Dorsolateral prefrontal cortex (tissue), 122 donors: ENCODE measurements at places on chromosomes 3 and 15.

- DNase-seq = no peak
These were observed 75.5 kb downstream of the TOP2B start for GRCh38 chr3:25589104-25589782.

DNA sequence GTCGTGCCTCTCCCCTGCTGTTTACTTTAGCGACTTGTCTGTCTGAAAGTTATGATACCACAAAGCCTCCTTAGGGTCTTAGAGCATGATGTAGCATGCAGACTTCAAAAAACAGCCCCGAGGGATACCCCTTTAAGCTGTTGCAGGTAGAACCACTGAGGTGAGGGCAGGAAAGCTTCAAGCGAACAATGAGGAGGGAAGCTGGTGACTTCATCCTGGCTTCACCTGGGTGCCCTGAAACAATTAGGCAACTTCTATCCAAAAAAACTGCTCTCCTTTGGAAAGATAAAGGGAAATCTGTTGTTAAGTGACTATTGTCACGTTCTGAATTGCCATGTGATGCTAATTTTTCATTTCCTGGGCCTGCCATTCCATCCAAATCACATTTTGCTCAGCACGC is 231.6 kb downstream of the SOX2 start:
- DNase-seq = no peak

- DNase-seq = no peak
These were observed 8.4 kb upstream of the ANP32A start for GRCh38 chr15:68829068-68829467.

DNA sequence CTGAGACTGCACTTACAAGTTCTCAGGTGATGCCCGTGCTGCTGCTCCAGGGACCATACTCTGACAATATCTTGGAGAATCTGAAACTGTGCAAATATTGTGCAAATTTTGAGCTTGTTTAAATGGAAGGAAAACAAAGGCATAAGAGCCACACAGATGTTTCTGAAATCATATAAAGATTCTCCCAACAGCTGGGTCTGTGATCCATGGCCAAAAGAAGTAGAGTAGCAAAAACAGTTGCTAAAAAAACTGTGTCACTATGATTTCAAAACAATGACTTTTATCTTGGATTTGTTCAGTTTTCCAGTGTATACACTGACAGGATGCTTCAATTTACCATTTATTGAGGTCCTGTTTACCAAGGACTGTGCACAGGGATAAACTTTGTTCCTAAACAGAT is 25.3 kb downstream of the NPTN start:
- DNase-seq = no peak

GRCh38 chr3:39082666-39083313 is 24.6 kb downstream of the GORASP1 start:
- DNase-seq = no peak

GRCh38 chr3:2512881-2513280 is 414.2 kb downstream of the CNTN4 start:
- no peak for DNase-seq

- no peak for DNase-seq
These were observed 7.8 kb upstream of the RHCG start for GRCh38 chr15:89504166-89504565.

GRCh38 chr3:62159709-62160092 is 213.6 kb downstream of the FEZF2 start:
- no peak for DNase-seq

DNA sequence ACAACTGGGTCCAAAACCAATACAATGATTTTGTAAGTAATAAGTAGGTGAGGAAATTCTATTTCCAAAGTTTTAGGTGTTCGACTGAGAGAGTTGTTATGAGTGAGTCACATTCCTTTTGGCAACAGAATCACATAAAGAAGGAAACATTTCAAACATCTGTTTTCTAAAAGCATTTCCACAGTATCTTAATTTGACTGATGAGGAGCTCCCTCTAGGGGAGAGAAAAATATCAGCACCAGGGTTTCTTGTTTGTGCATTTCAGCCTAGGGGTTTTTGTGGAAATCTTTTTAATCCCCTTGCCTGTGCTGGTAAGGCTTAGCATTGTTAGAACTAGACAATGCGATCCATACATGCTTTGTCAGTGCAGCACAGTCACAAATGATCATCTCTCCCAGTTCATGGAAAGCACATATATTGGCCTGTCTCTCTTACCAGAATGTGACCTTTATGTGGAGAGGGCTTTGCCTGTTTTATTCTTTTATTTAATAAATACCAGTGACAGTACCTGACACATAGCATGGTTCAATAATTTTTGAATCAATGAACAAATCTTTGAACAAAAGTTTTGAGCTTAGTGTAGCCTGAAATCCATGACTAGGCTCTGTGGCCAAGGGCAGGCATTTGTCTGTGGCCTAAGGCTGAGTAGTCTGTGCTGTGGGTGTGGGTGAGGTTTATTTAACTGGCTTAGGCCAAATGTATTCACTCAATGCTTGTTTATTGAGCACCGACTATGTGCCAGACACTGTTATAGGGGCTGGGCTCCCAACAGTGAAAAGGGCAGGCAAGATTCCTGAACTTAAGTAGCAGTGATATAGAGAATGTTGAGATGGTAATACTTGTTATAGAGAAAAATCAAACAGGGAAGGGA is 21.1 kb upstream of the IQCF6 start:
- no peak for DNase-seq

- no peak for DNase-seq
These were observed 909.7 kb downstream of the PLOD2 start for GRCh38 chr3:145251311-145251710.

DNA sequence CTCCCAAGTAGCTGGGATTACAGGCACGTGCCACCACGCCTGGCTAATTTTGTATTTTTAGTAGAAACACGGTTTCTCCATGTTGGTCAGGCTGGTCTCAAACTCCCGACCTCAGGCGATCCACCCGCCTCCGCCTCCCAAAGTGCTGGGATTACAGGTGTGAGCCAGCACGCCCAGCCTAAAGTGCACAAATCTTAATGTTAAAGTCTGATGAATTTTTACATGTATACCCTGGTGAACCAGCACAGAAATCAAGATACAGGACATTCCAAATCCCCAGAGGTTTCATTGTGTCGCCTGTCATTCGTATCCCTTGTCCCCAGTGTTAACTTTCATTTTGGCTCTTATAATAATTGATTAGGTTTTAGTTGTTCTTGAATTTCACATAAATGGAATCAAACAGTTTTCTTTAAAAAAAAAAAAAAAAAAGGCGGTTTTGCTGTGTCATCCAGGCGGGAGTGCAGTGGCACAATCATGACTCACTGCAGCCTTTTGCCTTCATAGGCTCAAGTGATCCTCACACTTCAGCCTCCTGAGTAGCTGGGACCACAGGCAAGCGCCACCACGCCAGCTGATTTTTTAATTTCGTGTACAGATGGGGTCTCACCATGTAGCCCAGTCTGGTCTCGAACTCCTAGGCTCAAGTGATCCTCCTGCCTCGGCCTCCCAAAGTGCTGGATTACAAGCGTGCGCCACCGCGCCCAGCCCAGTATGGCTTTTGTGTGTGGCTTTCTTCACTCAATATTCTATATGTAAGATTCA is 1.5 kb upstream of the TM4SF19 start:
- DNase-seq = no peak
